NCI-H345 (cell line): ENCODE measurements at places on chromosomes 12 and 14.

- DNase-seq = peak; percentile 70
Measured at GRCh38 chr12:16165506-16165905, 112.0 kb downstream of the SLC15A5 start.

GRCh38 chr14:67663633-67664032 lies 10.8 kb downstream of the VTI1B start:
- DNase-seq = no peak

GRCh38 chr12:50732591-50732990 lies 31.3 kb upstream of the ATF1 start:
- DNase-seq = no peak

- no peak for DNase-seq
Measured at GRCh38 chr14:23375527-23376251, 1.2 kb upstream of the CMTM5 start.

DNA sequence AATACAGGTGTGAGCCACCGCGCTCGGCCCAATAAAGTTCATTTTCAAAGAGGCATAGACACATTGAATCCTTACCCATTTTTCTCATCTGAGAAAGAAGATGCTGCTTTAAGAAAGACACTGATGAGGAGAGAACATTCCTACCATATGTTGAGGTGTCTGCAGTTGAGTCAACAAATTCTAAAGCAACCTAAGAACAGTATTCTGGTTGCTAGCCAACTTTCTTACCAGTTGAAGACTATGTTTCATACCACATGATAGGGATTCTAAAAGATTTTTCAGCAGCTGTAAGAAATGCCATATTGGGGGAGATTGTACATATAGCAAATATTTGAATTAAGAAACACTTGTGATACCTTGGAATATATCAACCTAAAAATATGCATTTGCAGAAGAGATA lies 160.1 kb downstream of the SRGAP1 start:
- no peak for DNase-seq

- no peak for DNase-seq
Measured at GRCh38 chr14:79333198-79333546, 878.1 kb downstream of the DIO2 start.

DNA sequence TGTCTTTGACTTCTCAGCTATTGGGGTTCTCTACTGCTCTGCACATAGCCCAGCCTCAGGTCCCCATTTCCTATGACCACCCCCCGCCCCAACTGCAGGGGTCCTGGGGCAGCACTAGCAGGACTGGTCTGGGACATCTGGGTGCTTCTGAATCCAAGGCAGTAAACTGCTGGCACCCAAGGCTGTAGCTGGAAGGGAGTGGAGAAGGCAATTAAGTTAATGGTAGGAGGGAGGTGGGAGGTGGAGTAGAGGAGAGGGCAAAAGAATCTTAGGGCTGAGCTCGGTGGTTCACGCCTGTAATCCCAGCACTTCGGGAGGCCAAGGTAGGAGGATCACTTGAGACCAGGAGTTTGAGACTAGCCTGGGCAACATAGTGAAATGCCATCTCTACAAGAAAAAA lies 11.5 kb downstream of the PLEK2 start:
- DNase-seq = no peak
